Inflammatory macrophage treated with lipopolysaccharide for 1 hour (primary cell): ENCODE measurements at places on chromosomes 4 and X.
A peak's percentile ranks its signal among the peaks of the same experiment; 100 is the strongest.

GRCh38 chr4:177802162-177802561 lies 359.9 kb upstream of the AGA start:
- DNase-seq: no peak

- DNase-seq: no peak
Observed at GRCh38 chr4:78369679-78370078, 181.9 kb upstream of the ANXA3 start.

DNA sequence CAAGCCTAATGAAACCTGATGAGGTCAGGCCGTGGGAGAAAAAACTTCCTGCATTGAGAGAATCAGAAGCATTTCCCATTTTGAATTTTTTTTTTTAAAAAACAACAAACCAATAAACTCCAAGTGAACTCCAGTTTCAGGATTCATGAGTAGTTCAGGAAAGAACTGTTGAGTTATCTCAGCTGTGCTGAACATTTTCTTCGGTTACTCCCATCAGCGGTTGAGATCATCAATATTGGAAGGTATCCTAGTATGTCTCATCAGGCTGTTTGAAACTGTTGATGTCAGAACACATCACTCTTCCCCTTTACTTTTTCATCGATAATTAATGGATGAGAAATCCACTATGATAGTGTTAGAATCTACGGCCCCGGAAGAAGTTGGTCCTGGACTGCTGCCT lies 82.4 kb upstream of the ADGRG2 start:
- no peak for DNase-seq

DNA sequence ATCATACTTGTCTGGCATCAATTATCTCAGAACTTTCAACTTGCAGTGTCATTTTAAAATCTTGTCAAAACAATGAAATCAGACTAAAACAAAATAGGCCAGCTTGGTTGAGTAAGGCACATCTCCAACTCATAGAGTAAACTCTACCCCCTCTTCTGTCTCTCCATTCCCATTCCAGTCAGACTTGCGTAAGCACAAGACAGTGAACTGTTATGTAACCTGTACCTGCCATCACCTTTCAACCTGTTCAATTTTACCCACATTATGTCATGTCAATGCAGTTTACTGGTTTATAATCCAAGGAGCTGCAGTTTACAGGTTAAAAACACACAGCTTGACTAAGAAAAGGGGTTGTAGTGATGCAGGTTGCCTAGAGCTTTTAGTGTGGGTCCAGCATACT lies 8.3 kb downstream of the CDX4 start:
- DNase-seq: no peak

GRCh38 chrX:19887911-19888879 lies 795 bp upstream of the SH3KBP1 start:
- DNase-seq: peak; percentile 63

DNA sequence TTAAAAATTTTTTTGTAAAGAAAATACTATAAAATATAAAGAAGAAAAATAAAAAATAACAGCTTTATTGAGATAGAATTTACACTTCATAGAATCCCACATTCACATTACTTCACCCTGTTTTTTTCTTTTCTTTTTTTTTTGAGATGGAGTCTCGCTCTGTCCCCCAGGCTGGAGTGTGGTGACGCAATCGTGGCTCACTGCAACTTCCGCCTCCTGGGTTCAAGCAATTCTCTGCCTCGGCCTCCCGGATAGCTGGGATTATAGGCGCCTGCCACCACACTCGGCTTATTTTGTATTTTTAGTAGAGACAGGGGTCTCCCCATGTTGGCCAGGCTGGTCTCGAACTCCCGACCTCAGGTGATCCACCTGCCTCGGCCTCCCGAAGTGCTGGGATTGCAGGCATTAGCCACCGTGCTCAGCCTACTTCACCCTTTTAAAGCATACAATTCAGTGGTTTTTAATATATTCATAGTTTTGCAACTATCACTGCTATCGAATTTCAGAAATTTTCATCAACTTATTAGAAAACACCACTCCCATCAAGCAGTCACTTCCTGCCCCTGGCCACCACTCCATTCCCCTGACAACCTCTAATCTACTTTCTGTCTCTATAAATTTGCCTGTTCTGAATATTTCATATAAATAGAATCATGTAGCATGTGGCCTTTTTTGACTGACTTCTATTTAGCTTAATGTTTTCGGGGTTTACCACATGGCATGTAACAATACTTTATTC lies 48.7 kb downstream of the TMEM131L start:
- no peak for DNase-seq

- DNase-seq: no peak
Observed at GRCh38 chrX:115437841-115438595, 123.0 kb upstream of the PLS3 start.
